ENCODE measurements at places on chromosomes 12 and 14.

DNA sequence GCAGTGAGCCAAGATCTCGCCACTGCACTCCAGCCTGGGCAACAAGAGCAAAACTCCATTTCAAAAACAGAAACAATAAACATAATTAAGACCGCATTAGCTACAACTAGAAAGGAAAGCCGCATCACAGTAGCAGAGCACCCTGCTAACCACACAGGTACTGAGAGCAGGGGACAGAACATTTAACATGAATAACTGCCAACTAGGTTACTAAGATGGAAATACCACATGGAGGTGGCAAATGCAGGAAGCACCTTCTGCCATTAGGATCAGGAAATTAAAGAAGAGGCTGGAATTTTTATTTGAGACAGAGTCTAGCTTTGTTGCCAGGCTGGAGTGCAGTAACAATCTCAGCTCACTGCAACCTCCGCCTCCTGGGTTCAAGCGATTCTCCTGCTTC lies 41.9 kb downstream of the CDC42BPB start:
- no peak overlapping the region for H3K27ac ChIP-seq
- DNase-seq, result no peak
- no peaks in the 10 kb centered on the region for H3K36me3 ChIP-seq
- peaks cover 3% of the 10 kb centered on the region for H3K4me1 ChIP-seq

DNA sequence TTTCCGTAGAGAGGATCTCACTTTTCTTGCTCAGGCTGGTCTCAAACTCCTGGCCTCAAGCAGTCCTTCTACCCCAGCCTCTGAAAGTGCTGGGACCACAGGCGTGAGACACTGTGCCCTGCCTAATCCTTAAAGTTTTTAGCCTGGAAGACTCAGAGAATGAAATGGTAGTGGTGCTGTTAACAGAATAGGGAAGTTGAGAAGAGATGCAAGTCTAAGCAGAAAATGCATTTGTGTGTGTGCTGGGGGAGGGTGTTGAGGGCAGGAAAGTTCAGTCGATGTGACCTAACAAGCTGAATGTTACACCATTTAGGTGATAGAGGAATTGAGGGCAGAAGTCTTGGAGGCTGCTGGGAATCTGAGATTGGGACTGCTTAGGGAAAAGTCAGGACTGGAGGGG lies 6.9 kb upstream of the TUBA1A start:
- no peaks in the 10 kb centered on the region for H3K36me3 ChIP-seq
- H3K27me3 ChIP-seq, result peaks cover 2% of the 10 kb centered on the region
- H3K27ac ChIP-seq, result no peak overlapping the region
- peaks cover under 1% of the 10 kb centered on the region for H3K4me1 ChIP-seq
- no peak for DNase-seq

- peaks cover 14% of the 10 kb centered on the region for H3K4me1 ChIP-seq
- no peak overlapping the region for H3K4me3 ChIP-seq
- no peak for DNase-seq
- H3K36me3 ChIP-seq, result peaks cover 1% of the 10 kb centered on the region
- no peak overlapping the region for H3K27ac ChIP-seq
Observed at GRCh38 chr12:89920866-89921265, 212.2 kb upstream of the ATP2B1 start.

- H3K36me3 ChIP-seq, result peaks cover 7% of the 10 kb centered on the region
- no peaks in the 10 kb centered on the region for H3K4me1 ChIP-seq
- no peak overlapping the region for H3K4me3 ChIP-seq
- no peaks in the 10 kb centered on the region for H3K27me3 ChIP-seq
Observed at GRCh38 chr14:58479975-58480374, 52.5 kb downstream of the KIAA0586 start.

- H3K27ac ChIP-seq, result no peak overlapping the region
- peaks cover 9% of the 10 kb centered on the region for H3K4me1 ChIP-seq
- H3K27me3 ChIP-seq, result peaks cover 29% of the 10 kb centered on the region
- DNase-seq, result no peak
Observed at GRCh38 chr12:15225136-15225862, 4.1 kb upstream of the RERG start.

- H3K4me1 ChIP-seq, result peaks cover 36% of the 10 kb centered on the region
- no peaks in the 10 kb centered on the region for H3K36me3 ChIP-seq
- peak overlapping the region; percentile 81 for H3K4me3 ChIP-seq
- H3K27ac ChIP-seq, result peak overlapping the region; percentile 53
- H3K27me3 ChIP-seq, result peaks cover 39% of the 10 kb centered on the region
Observed at GRCh38 chr14:58637040-58637390, 747 bp upstream of the DACT1 start.

GRCh38 chr12:95908573-95908972 lies 33.8 kb downstream of the CCDC38 start:
- no peaks in the 10 kb centered on the region for H3K36me3 ChIP-seq
- H3K27me3 ChIP-seq, result peaks cover 21% of the 10 kb centered on the region
- no peak for DNase-seq
- no peaks in the 10 kb centered on the region for H3K4me1 ChIP-seq
- H3K4me3 ChIP-seq, result no peak overlapping the region
- no peak overlapping the region for H3K27ac ChIP-seq

GRCh38 chr12:40226705-40227104 lies 1.9 kb downstream of the LRRK2 start:
- H3K27ac ChIP-seq, result no peak overlapping the region
- no peak for DNase-seq
- peaks cover 14% of the 10 kb centered on the region for H3K4me1 ChIP-seq
- no peak overlapping the region for H3K4me3 ChIP-seq
- peaks cover 25% of the 10 kb centered on the region for H3K27me3 ChIP-seq

GRCh38 chr12:40164034-40164433 lies 58.2 kb upstream of the SLC2A13 start:
- no peak for DNase-seq
- H3K4me3 ChIP-seq, result no peak overlapping the region
- no peaks in the 10 kb centered on the region for H3K36me3 ChIP-seq
- no peak overlapping the region for H3K27ac ChIP-seq
- peaks cover 7% of the 10 kb centered on the region for H3K27me3 ChIP-seq
- H3K4me1 ChIP-seq, result peaks cover 11% of the 10 kb centered on the region

DNA sequence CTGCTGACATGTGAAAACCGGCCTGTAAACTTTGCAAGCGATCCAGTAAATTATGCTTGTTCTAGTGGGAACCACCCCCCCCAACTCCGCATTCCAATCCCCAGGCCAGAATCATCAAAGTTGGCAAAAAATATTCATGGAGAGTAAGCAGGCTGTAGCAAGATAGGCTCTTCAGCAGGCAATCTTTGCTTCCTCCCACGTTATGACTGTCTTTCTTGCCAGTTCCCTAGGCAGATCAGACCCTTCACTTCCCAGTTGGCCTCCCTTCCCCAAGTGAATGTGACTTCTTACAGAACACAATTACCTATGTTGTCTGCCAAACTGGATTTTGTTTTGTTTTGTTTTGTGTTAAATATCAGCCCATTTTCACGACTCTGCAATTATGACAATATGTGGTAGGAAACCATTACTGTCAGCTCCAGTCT lies 1.2 kb upstream of the PTGER2 start:
- H3K27me3 ChIP-seq, result peaks cover 16% of the 10 kb centered on the region
- peaks cover 13% of the 10 kb centered on the region for H3K36me3 ChIP-seq
- peaks cover 83% of the 10 kb centered on the region for H3K4me1 ChIP-seq
- H3K27ac ChIP-seq, result peak overlapping the region; percentile 83
- H3K4me3 ChIP-seq, result peak overlapping the region; percentile 97

DNA sequence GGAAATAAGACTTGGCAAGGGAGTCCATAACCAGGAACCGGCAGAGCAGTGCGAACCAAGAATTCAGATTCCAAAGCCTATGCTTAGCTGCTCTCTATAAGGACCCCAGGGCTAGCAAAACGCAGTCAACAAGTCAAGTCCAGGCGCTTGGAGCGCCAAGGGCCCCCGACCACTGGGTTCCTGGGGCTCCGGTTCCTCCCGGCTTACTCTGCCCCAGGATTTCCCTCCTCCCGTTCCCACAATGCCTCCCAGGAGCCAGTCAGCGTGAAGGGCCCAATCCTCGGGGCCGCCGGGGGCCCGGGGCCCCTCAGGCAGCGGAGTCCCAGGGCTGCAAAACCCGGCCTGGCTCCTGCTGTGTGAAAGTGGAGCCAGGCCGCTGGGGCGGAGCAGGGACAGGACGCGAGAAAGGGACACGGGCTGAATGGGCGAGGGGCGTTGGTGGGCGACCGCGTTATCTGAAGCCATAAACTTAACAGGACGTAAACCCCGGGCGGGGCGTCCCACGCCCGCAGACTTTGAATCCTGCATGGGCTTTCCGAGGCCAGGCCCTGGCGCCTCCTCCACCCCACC lies 1.5 kb downstream of the KRT8 start:
- H3K4me1 ChIP-seq, result peaks cover 10% of the 10 kb centered on the region
- peaks cover 3% of the 10 kb centered on the region for H3K27me3 ChIP-seq
- H3K4me3 ChIP-seq, result no peak overlapping the region
- H3K36me3 ChIP-seq, result no peaks in the 10 kb centered on the region

GRCh38 chr12:53996240-53997203 lies 3.4 kb upstream of the HOXC9 start:
- H3K36me3 ChIP-seq, result peaks cover 2% of the 10 kb centered on the region
- peak overlapping the region; percentile 71 for H3K4me3 ChIP-seq
- peaks cover 94% of the 10 kb centered on the region for H3K27me3 ChIP-seq
- H3K4me1 ChIP-seq, result peaks cover 34% of the 10 kb centered on the region
- no peak overlapping the region for H3K27ac ChIP-seq

DNA sequence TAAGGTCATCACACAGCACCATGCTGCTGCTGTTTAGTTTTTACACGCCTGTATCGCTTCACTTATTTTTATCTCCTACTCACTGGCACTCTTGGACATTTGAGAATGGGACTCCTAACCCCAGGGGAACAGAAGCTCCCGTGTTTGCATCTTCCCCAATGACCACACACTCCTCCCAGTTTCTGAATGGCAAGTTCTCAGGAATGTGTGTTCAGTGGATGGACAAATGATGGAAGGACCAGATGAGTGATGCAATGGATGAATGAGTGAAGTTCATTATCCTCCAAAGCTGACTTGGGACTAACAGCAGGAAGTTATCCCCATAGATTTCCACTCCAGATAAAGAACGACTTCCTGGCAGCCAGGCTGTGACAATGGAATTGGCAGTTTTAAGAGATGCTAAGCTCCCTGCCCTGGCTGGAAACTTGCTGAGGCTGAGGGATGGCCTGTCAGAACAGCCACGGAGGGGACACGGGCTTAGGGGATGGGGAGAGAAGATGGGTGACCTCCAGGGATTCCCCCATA lies 231.5 kb downstream of the SLC15A4 start:
- H3K27me3 ChIP-seq, result peaks cover 2% of the 10 kb centered on the region
- H3K4me1 ChIP-seq, result no peaks in the 10 kb centered on the region
- no peak overlapping the region for H3K27ac ChIP-seq

GRCh38 chr12:67449591-67450052 lies 180.5 kb downstream of the CAND1 start:
- peak overlapping the region; percentile 71 for H3K27ac ChIP-seq
- peaks cover 13% of the 10 kb centered on the region for H3K36me3 ChIP-seq
- H3K4me1 ChIP-seq, result peaks cover 64% of the 10 kb centered on the region
- peaks cover 17% of the 10 kb centered on the region for H3K27me3 ChIP-seq
- H3K4me3 ChIP-seq, result no peak overlapping the region

- H3K4me1 ChIP-seq, result peaks cover 32% of the 10 kb centered on the region
- no peaks in the 10 kb centered on the region for H3K36me3 ChIP-seq
- H3K27me3 ChIP-seq, result peaks cover 9% of the 10 kb centered on the region
- H3K27ac ChIP-seq, result no peak overlapping the region
- H3K4me3 ChIP-seq, result no peak overlapping the region
- no peak for DNase-seq
Observed at GRCh38 chr14:34052658-34053014, 101.8 kb upstream of the EGLN3 start.

- H3K4me1 ChIP-seq, result no peaks in the 10 kb centered on the region
- no peak overlapping the region for H3K27ac ChIP-seq
- no peaks in the 10 kb centered on the region for H3K36me3 ChIP-seq
Observed at GRCh38 chr12:87847147-87847546, 182.1 kb downstream of the C12orf50 start.

DNA sequence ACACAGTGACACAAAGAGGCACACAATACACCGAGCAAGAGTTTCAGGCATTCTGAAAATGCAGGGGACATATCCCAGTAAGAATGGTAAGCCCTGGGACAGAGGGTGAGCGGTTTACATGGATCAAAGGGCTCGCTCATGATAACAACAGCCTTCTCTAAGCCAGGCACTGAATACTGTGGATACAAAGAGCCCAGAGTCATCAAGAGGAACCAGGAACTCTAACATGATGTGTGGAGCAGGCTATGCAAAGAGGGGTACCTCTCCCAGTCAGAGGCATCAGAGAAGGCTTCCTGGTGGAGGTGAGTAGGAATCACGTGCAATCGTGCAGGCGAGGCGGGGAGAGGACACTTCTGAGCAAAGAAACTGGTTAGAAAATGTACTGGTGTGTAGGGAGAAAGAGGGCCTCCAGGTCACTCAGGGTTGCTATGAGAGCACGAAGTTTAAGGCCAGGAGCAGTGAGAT lies 76.9 kb upstream of the EEA1 start:
- no peak overlapping the region for H3K27ac ChIP-seq
- no peaks in the 10 kb centered on the region for H3K27me3 ChIP-seq
- H3K4me1 ChIP-seq, result peaks cover 13% of the 10 kb centered on the region
- DNase-seq, result no peak

DNA sequence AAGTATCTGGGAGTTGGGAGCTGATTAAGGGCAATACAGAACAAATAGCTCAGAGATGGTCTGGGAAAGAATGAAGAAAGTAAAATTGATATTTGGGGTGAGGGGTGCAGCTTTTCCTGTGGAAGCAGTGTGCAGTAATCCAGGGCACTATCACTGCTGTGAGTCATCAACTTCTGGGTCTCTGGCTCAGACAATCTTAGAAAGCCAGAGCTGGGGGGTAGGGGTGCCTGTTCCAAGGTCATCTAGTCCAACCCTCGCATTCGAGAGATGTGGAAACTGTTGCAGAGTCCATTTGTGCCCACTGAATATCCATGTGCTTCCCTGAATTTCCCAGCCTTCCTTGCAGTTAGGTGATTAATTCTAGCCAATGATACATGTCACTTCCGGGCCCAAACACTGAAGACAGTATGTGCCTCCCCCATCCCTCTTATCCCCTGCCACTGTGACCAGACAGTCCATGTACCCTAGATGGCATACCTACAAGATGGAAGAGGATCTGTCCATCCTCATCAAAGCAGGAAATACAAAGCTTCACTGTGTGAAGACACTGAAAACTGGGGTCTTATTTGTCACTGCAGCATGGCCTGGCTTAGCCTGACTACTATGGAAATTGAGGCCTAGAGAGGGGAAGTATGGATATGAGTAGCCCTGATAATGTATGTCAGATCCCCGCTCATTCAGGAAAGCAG lies 51.9 kb downstream of the ZFP36L1 start:
- no peak for DNase-seq
- no peak overlapping the region for H3K4me3 ChIP-seq
- no peaks in the 10 kb centered on the region for H3K27me3 ChIP-seq
- peaks cover 42% of the 10 kb centered on the region for H3K4me1 ChIP-seq
- H3K27ac ChIP-seq, result peak overlapping the region; percentile 61
- peaks cover 4% of the 10 kb centered on the region for H3K36me3 ChIP-seq

GRCh38 chr12:47894652-47895051 lies 10.1 kb downstream of the VDR start:
- H3K36me3 ChIP-seq, result peaks cover 68% of the 10 kb centered on the region
- no peaks in the 10 kb centered on the region for H3K27me3 ChIP-seq
- no peak for DNase-seq
- H3K27ac ChIP-seq, result no peak overlapping the region
- peaks cover 68% of the 10 kb centered on the region for H3K4me1 ChIP-seq
- H3K4me3 ChIP-seq, result no peak overlapping the region

- H3K4me1 ChIP-seq, result peaks cover 18% of the 10 kb centered on the region
- peak overlapping the region; percentile 51 for H3K4me3 ChIP-seq
- peaks cover 60% of the 10 kb centered on the region for H3K27me3 ChIP-seq
- H3K36me3 ChIP-seq, result no peaks in the 10 kb centered on the region
Observed at GRCh38 chr12:25960143-25960542, 1.7 kb downstream of the RASSF8 start.

Measured in activated naive CD8-positive, alpha-beta T cell treated with anti-CD3 and anti-CD28 coated beads, Interleukin-2, amount 50 U/mL, for 24 hours (primary cell).